ENCODE measurements at places on chromosomes 2 and 18.

DNA sequence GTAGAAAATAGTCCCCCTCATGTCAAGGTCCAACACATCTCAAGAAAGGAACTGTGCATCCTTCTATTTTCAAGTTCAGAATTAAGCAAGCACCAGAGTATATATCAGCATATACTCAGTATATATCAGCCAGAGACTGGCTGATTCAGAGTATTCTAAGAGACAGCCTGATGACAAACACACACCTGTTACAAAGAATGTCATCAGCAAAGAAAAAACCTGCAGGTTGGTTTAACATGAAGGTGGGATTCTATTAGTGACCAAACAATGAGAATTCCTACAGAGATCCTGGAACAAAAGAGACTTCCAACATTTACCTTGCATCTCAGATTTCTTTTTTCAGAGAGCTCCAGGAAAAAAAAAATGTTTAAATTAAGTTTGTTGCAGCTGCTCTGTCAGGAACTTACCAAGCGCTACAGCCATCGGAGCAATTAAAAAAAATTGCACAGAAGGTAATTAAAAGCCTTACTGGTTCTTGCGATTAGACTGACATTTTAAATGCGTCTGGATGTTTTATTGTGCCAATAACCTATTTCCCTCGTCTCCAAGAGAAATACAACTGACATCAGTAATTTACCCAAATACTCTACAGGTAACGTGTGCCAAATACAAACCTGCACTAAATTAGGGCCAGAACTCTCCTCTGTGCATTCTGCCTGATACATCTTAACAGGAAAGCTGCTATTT lies 218.1 kb downstream of the HNMT start:
- DNase-seq: no peak

DNA sequence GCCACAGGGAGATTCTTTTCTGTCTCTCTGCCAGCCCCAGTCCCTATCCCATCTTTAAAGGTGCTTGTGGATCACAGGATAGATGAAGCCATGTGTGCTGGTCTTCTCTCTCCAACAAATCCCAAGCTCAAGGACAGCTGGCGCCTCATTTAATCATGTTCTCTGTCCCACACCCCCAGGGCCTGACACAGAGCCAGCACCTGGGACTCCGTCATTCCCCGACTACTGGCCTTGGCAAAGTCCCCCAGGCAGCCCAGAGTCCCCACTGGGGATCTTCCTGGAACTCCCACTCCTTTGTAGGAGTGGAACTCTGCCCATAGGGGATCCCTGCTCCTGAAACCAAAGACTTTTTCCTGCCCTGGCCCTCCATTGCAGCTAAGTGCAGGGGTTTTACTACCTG lies 60.8 kb downstream of the MTHFD2 start:
- DNase-seq: no peak

DNA sequence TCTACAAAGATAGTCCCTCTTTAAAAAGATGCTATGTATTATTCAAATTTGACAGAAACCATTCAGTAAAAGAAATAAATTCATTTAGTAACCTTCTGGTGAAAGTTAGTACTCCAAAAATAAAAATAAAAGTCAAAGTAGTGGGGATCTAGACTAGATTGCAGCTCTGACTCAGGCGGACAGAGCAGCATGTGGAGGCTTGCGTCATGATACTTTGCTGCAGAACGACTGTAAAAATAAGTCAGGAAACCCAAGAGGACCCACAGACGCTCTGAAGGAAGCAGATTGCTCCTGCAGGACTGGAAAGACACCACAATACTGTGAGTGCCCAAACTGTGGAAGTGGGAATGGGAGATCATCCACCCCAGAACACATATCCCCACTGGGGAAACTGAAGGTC lies 301.9 kb downstream of the RIT2 start:
- DNase-seq: no peak

DNA sequence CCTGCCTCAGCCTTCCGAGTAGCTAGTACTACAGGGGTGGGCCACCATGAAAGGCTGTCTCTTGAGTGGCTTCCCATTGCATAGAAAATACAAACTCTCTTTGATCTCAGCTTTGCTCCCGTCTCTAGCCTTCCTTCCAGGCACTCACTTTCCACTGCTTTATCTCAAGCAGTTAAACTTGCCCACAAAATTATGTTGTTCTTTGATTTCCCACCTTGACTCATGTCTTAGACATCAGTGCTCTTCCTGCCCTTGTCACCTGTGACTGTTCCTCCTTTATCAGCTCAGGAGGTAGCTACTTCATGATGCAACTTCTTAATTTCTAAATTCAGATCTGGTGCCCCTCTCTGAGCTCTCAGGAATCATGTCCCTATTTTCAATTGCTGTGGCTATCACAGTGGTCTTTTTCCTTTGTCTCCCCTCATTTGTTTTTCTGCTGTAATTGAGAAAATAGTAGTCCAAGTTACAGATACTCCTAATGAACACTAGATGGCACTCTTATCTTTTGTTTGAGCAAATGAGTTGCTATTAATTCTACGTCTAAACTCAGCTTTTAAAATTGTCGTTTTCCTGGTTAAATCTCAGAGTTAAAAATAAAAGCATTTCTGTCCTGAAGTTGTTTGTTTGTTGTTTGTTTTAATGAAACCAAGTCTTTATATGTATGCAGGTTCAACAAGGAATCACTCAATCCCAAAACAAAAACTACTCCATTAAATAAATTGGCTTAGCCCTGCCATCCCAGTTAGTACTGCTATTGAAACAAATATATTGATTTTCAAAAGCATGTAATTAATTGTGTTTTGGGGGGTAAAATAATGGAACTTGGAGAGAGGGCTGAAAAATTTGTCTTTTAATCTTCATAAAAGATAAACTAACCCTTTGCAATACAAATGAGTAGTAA lies 46.9 kb upstream of the GREB1L start:
- DNase-seq: peak; percentile 58

DNA sequence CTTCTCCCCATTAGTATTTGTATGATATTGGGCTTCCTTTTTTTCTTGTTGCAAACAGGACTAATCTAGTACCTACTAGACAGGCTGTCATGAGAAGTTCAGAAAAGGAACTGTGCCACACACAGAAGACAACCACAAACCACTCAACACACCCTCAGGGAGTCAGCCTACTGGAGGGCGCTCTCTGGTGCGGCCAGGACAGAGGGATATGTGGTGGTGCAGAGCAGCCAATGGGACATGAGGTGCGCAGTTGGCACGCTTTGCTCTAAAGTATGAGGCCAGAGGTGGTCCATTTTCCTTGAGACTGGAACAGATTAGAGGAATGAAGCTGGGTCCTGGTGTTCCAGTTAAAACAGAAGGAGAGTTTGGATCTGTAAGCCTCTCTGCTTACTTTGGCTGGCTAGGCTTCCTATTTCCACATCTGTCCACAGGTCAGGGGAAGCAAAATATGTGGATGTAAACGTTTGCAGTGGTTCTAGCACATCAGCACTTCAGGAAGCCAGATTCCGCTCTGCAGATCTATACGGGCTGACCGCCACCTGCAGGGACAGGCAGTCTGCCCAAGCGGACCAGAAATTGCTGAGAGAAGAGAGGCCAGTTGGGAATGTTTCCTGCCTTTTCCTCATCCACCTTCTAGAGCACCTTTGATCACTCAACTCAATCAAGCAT lies 114.1 kb downstream of the GFPT1 start:
- DNase-seq: no peak

DNA sequence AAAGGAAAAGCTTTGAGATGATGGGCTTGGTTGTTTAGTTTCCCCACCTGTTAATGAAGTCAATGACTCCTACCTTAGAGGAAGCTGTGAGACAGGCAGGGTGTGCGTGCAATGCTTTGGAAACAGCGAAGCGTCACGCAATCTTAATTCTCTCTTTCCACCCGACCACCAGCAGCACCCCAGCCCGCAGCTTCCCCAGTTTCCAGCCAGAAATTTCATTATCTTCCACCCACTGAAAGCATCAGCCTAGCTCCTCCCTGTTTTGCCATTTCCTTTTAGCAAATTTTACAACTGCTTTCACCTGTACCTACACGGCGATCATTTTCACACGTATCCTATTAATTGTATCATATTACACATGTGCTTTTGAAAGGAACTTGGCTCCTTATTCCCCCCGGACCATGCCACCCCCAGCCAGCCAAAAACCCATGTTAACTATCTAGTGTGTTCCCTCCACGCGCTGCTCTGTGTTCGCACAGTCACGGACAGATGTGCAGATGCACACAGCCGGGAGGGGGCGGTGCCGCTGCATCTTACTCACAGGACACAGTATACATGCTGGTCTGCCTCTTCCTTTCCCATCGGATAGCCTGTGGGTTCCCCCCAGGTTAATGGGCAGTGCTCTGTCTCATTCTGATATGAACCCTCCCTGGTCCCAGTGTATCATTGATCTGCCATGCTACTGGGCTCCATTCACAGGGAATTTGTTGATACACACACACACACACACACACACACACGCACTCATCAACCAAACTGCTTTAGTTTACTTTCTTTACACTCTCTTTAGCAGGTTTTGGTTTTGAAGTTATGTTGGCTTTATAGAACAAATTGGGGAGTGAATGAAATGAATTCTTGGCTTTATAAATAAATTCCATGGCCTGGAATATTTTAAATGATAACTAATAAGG lies 22.4 kb downstream of the CYP27C1 start:
- peak; percentile 54 for DNase-seq

- no peak for DNase-seq
Observed at GRCh38 chr2:231523451-231524285, 6.6 kb downstream of the NMUR1 start.

GRCh38 chr2:199490049-199490448 lies 32.3 kb upstream of the SATB2 start:
- DNase-seq: no peak

- DNase-seq: no peak
Observed at GRCh38 chr2:25169073-25169470, 692 bp upstream of the POMC start.

- DNase-seq: no peak
Observed at GRCh38 chr2:167334146-167334742, 446.0 kb downstream of the XIRP2 start.

DNA sequence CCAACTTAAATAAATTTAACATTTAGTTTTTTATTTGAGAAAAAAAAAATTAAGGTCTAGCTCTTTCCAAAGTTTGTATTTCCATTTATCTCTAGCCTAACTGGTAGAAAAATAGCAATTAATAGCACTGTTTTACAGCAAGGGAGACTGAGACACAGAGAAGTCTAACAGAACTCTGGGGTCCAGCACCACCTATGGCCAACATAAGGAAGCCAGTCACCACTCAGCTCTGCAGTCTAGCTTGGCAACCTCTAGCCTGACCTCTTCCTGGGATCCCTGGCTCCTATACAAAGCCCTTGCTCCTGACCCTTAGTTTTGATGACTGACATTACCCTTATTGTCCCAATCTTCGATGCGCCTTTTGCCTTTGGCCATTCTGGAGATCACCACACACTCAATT lies 114.1 kb upstream of the TLK1 start:
- no peak for DNase-seq

- DNase-seq: peak; percentile 26
Observed at GRCh38 chr18:57353940-57354461, 1.6 kb downstream of the ST8SIA3 start.

DNA sequence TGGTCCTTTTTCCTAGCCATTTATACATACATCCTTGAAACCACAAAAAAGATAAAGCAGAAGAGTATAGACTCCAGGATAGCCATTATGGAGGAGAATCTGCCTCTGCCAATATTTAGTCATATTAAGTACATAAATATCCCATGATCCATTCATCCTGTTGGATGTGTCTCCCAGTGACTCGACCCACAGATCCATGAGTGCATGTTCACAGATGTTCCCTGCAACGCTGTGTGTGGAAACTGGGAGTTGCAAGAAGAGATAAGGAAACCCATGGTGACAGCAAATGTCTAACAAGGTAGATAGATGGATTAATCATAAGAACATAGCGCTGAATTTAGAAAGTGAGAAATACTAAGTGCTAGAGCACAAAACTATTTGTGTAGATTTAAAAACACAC lies 34.5 kb downstream of the STK39 start:
- peak; percentile 25 for DNase-seq

- peak; percentile 68 for DNase-seq
Observed at GRCh38 chr2:160510617-160511016, 17.0 kb upstream of the RBMS1 start.

- peak; percentile 32 for DNase-seq
Observed at GRCh38 chr18:58570360-58571064, 58.4 kb downstream of the ALPK2 start.

GRCh38 chr2:26464390-26465265 lies 13.3 kb downstream of the OTOF start:
- no peak for DNase-seq

DNA sequence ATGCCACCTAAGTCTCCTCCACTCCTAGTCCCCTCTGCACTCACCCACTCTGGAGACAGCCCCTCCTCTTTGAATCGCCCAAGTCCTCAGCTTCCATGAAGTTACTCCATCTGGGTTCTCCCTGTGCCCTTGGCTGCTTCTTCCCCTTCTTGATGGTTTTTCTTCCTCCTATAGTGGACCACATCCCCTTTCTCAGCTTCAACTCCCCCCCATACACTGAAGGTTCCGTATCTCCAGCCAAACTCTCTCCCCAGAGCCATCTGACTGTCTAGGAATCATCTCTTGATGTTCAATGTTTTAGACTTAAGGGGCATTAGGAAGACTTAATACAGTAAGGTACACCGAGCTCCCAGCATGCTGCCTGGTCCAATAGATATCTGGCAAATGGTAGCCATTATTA lies 39.6 kb downstream of the EMX1 start:
- no peak for DNase-seq

DNA sequence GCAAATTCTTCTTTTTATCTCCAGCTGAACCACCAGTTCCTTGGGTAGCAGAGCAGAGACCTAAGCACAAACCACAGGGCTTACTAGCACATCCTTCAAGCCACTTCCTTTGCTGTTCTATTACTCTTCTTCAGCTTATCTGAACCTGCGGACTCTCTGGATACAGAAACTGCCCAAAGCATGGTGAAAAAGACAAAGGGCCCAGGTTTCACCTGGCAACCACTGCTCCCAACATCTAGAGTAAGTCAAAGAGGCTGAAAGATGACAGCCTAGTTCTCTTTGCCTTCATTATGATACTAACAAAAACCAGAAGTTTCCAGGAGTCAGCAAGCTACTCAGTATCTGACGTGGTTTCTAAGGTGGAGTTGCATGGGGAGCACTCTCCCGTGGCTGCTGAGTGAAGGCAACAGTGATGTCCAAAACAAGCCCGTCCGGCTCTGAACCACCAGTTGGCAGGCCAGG lies 43.4 kb downstream of the KANSL3 start:
- no peak for DNase-seq

GRCh38 chr18:62187543-62188510 lies 772 bp downstream of the RELCH start:
- peak; percentile 11 for DNase-seq

- DNase-seq: no peak
Observed at GRCh38 chr2:1632002-1632348, 112.3 kb downstream of the PXDN start.

GRCh38 chr2:199449455-199449854 lies 8.3 kb downstream of the SATB2 start:
- no peak for DNase-seq

DNA sequence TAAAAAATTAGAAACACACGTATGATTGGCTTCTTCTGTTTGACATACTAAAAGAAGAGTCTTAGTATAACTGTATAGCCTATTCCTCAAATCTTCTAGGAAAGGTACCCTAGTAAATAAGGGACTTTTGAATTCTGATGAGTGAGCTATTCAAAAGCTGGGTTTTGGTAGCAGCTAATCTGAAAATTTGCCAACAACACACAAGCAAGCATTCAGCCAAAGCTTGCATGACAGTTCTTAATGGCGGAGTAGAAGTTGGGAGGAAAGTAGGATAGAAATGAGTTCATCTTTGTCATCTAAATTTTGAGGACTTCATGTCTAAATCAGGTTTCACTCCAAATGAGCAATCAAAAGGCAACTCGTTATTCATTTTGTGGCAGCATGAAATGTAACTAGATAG lies 813.0 kb downstream of the MBD2 start:
- no peak for DNase-seq

GRCh38 chr2:178069551-178069950 lies 3.0 kb downstream of the PDE11A start:
- DNase-seq: peak; percentile 30

Data from AG10803 (cell line).